H9 (cell line): ENCODE measurements at places on chromosomes 2 and 18. TPM values are rescaled to one million over a fixed set of nuclear protein-coding genes. Genes with fewer than 3 reads are reported as not detected.

Gene PRKCE
- 1.3 TPM in 2 replicates for total RNA-seq

GRCh38 chr18:43001821-43002220 lies 113.7 kb downstream of the RIT2 start:
- DNase-seq: no peak

Gene MALT1
- total RNA-seq: 18.0 and 18.1 TPM in 2 replicates

- no peak for DNase-seq
Observed at GRCh38 chr2:127226520-127227263, 6.6 kb upstream of the CYP27C1 start.

DNA sequence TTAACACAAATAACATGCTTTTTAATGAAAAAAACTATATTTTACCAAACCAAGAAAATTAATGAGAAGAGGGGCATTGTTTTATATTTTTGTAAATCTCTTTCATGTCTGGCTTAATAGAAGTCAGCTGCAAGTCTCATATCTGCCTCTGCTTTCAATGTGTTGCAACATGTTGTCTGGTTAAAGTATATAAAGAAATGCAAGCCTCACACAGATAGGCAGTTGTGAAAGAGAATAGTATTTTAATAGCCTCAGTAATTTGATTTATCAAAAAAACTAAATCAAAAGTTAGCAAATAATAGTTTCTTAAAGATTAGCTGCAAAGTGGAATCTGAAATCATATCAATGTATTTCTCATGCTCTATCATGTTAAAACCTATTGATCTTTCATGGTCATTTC lies 52.9 kb upstream of the NCOA1 start:
- no peak for DNase-seq
